Right lobe of liver (tissue), 6 donors: ENCODE measurements at places on chromosomes 2 and 18. TPM values are rescaled to one million over a fixed set of nuclear protein-coding genes. Genes with fewer than 3 reads are reported as not detected.

BMP10 gene
- total RNA-seq: 7.3 TPM

- H3K36me3 ChIP-seq: no peaks in the 10 kb centered on the region
- peak overlapping the region; percentile 82 for H3K4me3 ChIP-seq
- H3K27ac ChIP-seq: peak overlapping the region; percentile 34
- no peaks in the 10 kb centered on the region for H3K27me3 ChIP-seq
- no peak for DNase-seq
Observed at GRCh38 chr2:237966250-237966564, 607 bp upstream of the UBE2F start.

NXPH2 gene
- not detected for total RNA-seq

GRCh38 chr2:217614096-217614495, 388.7 kb downstream of the TNS1 start:
- H3K27ac ChIP-seq: no peak overlapping the region
- no peak overlapping the region for H3K4me3 ChIP-seq
- no peaks in the 10 kb centered on the region for H3K36me3 ChIP-seq
- no peak for DNase-seq
- H3K4me1 ChIP-seq: no peaks in the 10 kb centered on the region

DNA sequence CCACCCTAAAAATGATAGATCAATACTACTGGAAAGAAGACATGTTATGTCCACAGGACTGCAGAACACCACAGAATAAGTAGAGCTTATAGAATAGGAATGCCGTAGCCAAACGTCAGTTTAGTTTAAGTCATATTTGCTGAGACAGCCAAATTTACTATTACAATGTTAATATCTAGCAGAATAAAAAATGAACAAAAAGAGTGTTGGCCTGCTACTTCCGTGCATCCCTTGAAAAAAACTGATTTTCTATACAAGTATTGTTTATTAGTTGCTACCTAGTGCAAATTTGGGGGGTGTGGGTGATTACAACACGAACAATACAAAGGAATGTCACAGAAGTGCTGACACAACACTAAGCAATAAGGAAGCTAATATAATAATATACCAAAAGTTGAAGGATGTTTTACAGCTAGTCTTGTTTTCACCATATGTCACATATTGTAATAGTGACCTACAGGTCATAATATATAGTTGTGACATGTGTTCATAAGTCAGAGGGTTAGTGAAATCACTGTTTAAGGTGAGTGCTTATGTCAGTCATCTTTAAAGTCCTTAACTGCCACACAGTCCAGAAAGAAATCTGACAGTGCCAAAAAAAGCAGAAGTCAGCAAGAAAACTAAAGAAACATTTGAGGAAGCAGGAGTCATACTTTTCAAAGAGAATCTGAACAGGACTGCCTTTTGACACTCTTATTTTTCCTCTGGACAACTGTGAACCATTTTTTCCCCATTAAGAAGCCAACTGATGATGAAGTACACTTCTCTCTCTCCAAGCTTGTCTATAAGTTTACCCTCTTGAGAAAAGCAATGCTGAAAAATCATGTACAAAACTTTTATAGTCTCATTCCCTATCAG, 376.4 kb downstream of the ZEB2 start:
- no peaks in the 10 kb centered on the region for H3K36me3 ChIP-seq
- no peaks in the 10 kb centered on the region for H3K4me1 ChIP-seq
- H3K27me3 ChIP-seq: no peaks in the 10 kb centered on the region
- no peak overlapping the region for H3K27ac ChIP-seq

CNGA3 gene
- total RNA-seq: not detected
